ENCODE measurements at places on chromosomes 5 and 9.

- DNase-seq = no peak
Observed at GRCh38 chr9:38015266-38015665, 53.8 kb downstream of the SHB start.

- DNase-seq = no peak
Observed at GRCh38 chr5:67414712-67415111, 218.1 kb upstream of the CD180 start.

GRCh38 chr5:40842351-40842750 is 1.2 kb downstream of the CARD6 start:
- DNase-seq = no peak

DNA sequence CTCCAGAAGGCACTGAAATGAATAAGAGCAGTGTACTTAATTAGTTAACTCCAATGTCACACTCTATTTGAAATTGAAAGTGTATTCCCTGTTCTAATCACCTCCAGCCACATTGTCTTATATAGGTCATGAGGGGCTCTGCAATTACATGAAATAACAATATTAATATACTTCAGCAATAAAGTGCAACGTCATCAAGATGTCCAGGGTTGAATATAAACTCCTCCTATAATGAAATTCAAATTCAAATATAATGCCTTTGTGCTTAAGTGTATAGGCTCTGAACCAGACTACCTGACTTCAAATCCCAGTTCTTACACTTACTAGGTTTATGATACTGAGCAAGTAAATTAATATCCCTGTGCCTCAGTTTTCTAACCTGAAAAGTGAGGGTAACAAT is 195.6 kb upstream of the SMC2 start:
- DNase-seq = no peak

GRCh38 chr5:16881251-16881650 is 54.8 kb downstream of the MYO10 start:
- no peak for DNase-seq

- no peak for DNase-seq
Observed at GRCh38 chr9:113255438-113255837, 19.9 kb downstream of the CDC26 start.

DNA sequence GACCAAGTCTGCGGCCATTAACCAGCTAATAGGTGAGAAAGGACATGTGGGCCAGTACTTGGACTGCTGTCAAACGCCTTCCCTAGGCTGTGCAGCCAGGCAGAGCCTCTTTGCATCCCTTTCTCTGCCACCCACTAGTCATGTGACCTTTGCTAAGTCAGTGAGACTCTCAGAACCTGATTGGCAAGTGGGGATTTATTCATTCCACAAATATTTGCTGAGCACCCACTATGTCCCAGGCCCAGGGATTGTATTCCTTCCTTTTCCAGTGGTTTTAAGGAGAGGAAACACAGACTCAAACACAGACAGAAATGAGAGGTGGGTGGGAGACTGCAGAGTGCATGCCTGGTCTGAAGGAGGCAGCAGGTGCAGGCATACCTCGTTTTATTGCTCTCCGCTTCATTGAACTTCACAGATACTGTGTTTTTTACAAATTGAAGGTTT is 71.6 kb upstream of the GALNT10 start:
- no peak for DNase-seq

All from Ammon's horn (tissue), 1 donor.